Cortex of kidney (tissue), 1 donor: ENCODE measurements at places on chromosomes 2 and 18.

DNA sequence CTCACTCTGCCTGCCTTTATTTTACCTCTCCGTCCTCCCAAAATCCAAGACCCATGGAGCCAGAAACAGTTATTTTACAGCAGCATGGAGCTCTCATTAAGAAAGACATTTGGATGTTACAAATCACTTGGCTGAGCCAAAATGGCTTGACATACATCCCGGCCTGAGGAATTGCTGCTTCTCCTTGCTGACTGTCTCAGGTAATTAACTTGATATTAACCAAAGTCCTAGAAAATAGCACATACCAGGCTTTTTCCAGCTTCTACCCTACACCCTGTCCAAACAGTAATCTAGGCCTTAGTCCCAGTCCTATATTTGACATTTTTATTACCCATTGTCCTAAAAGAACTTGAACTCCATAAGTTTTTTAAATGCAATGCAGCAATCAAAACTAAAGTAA is 205.0 kb downstream of the TMX3 start:
- DNase-seq: no peak

DNA sequence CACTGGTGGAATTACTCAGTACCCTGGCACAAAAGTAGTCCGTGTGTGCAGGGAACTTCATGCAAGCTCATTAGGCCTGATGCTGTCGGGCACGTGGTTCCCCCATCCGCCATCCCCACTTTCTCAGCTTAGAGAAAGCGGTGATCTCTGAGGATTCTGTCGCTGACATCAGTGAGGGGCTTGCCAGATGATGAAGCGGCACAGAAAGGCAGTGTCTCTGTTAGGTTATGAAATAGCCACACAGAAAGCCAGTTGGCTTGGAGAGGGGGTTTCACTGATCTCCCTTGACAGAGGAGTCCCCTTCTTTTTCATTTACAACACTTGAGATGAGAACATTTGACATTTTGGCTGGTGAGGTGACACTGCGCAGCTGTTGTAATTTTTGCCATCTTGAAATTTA is 179.7 kb downstream of the FAM210A start:
- no peak for DNase-seq

DNA sequence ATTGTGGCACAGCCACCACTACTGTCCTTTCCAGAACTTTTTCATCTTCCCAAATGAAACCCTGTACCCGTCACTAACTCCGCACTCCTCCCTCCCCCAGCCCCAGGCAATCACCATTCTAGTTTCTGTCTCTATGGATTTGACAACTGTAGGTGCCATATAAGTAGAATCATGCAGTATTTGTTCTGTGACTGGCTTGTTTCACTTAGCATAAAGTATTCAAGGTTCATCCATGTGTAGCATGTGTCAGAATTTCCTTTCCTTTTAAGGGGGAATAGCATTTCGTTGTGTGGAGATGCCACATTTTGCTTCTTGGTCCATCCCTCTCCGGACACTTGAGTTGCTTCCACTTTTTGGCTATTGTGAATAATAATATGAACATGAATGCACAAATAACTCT is 842 bp upstream of the CKAP2L start:
- no peak for DNase-seq

DNA sequence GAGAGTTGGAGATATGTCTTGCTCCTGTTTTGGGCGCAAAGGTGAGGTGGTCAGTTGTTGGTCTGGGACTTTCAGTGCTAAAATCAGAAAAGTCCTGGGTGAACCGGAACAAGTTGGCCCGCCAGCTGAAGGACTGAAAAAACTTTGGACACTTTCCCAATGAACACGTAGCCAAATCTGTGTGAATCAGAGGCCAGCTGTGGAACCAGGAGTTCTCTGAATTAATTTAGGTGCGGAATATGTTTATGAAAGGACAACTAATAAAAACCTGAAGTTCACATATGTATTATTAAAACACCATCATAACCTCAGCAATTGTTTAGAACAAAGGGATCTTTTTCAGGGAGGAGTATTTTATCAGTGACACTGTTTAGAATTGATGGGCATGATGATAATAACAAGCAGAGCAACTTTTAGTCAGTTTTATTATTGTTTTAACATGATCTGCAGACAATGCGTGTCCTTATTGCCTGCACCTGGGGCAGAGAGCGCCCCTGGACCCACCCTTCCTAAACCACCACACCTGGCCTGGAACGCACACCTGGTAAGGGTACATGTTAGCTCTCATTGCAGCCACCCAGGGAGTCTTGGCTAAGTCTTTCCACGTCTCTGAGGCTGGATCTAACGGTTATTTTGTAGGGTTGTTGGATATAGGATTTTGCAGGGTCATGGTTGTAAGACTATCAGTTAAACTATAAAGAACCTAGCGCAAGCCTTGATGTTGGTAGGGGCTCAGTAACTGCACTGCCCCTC is 9.9 kb upstream of the ODC1 start:
- DNase-seq: no peak

- DNase-seq: no peak
Measured at GRCh38 chr2:172447811-172448493, 20.6 kb downstream of the ITGA6 start.

DNA sequence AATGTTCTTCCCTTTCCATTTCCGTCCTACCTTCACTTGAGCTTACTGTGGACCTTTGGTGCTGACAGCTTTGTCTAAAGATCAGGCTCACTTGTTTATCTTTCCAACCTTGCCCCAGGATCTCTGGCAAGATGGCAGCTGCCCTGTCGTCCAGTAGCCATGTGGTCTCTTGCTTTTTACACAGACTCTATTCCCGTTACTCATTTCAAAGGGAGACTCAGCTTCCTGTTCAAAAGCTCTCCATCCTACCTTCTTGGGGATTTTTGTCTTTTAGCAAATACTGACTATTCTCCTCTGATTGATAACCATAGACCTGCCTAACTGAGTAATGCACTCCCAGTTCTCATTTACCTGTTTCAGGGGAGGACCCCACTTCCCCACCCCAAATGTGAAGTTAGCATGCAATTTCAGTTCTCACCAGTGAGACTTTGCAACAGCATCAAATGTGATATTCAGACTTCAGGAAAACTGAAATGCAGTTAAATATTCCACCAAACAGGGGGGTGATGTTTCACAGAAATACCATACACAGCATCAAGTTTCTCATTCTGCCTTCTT is 184.4 kb downstream of the MYO3B start:
- no peak for DNase-seq

DNA sequence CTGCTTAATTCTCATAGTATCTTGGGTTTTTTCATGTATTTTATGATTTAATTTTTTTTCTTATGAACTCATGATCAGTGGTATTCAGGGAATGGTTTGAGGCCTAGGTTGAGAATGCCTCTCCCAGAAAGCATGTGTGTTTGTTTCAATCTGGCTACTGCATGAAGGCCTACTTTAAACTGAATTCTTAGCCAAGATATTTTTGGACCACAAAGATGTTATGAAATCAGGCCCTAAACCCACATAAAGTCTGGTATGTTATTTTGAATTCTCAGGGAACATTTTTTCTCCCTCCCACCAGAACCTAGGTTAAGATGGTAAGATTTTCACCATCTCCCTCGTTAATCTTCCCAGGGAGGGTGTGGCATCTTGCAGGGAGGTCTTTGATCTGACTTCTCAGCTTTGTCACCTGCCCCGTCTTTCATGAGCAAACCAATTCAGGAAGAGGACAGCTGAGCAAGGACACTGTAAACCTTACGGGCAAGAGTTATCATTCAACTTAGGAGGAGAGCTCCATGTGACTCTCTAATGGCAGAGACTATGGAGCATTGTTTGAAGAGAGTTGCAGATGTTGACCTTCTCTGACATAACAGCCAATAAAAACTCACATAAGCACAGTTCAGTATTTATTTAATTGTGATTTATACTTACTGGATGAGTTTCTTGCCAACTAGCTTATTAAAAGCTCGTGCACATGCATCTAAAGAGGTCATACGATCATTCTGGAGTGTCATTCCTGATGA is 21.3 kb upstream of the ACKR3 start:
- no peak for DNase-seq

GRCh38 chr2:100965596-100965995 is 36.5 kb upstream of the RPL31 start:
- no peak for DNase-seq

- DNase-seq: no peak
Measured at GRCh38 chr2:43031471-43032212, 194.8 kb downstream of the ZFP36L2 start.

GRCh38 chr18:3652380-3653262 is 202.6 kb downstream of the TGIF1 start:
- DNase-seq: no peak

GRCh38 chr2:190812506-190813294 is 67.9 kb upstream of the GLS start:
- DNase-seq: no peak

DNA sequence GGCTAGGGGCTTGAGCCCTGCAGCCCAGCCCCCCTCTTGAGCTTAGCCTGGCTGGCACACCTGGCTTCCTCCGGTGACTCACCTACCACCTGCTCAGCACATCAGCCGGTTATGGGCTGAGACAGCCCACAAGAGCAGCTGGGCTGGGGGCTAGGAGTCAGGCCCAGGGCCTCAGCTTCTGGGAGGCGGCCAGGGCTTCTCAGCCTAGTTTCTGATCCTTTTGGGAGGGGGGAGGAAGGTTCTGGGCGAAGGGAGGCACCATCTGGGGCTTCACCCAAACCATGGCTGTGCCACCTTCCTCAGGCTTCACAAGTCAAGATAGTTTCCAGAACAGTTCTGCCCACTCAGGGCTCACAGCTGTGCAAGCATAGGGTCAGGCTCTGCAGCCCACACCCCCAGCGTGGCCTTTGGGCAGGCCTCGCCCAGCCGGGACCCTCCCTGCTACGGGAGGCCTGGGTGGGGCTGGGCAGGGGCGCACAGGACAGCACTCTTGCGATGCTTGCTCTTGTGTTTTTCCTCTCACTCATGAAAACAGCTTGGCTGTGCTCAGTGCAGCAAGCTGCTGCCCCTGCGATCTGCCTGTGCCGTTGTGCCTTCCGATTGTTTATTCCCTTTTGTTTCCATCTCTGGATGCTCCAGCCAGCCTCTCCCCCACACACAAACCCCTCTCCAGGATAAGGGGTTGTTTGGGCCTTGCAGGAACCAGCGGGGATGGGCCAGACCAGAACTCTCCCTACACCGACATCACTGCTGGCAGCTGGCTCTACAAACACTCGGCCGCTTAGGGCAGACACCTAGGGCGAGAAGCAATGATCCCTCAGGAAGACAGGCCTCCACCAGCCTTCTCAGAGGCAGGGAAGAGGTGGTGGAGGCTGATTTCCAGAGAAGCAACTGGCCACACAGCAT is 26.1 kb upstream of the SEMA4C start:
- DNase-seq: no peak

DNA sequence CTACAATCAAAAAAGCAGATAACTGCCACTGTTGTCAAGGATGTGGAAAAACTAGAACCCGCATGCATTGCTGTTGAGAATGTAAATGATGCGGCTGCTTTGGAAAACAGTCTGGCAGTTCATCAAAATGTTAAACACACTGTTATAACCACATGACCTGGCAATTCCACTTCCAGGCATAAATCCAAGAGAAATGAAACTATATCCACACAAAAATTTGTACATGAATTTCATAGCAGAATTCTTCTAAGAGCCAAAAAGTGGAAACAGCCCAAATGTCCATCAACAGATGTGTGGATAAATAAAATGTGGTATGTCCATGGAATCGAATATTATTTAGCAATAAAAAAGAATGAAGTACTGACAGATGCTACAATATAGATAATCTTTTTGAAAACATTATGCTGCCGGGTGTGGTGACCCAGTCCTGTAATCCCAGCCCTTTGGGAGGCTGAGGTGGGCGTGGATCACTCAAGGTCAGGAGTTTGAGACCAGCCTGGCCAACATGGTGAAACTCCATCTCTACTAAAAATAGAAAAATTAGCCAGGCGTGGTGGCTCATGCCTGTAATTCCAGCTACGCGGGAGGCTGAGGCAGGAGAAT is 32.0 kb downstream of the ERCC3 start:
- no peak for DNase-seq

GRCh38 chr18:8807488-8807805 is 102.1 kb downstream of the MTCL1 start:
- DNase-seq: no peak

DNA sequence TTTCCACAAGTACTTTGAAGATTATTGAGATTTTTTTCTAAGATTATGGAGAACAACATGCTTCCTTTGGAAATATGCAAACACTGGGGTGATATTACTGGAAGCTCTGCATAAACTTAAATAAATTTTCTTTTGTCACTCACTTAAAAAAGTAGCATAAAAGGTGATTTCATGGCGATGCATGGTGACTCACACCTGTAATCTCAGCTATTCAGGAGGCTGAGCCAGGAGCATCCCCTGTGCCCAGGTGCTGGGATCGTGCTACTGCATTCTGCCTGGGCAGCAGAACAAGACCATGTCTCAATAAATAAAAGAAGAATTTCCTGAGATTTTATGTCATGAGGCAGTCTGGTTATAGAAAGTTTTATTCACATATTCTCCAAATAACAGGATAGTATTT is 679.1 kb upstream of the CDH2 start:
- no peak for DNase-seq

GRCh38 chr2:217045700-217046475 is 186.0 kb upstream of the TNP1 start:
- no peak for DNase-seq

GRCh38 chr18:30676053-30676480 is 366.5 kb downstream of the DSC3 start:
- no peak for DNase-seq

DNA sequence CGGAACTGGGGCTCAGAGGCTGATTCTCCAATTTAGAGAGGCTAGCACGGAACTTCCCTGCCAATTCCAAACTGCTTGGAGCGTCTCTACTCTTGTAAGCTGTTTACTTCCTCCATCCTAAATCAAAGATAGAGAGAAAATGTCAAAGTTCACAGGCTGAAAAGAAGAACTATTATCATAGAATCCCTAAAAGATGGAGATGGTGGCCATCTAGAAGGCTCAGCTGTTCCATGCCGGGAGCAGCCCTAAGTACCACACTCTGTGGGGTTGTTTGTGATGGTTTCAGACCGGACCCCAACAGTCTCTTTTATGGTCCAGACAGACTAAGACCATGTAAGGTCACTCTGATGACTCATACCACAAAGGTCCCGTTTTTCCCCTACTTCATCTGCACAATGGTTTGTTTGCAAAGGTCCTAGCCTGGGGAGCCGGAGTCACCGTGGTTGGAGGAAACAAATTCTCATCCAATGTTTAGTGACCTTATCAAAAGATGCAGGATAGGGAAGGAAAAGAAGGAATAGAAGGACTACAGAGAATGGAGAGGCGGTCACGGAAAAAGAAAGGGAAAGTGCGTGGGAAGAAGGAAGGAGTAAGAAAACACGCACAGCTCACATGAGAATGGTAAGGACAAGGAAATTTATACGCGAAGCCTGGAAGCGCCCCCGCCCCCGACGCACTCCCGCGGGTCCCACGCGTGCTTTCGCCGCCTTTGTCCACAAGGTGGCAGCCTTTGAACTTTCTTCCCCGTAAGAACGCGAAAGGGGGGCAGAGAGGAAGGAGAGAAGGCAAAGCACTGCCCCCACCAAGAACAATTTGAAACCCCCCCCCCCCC is 453 bp upstream of the ANTXR1 start:
- DNase-seq: no peak

DNA sequence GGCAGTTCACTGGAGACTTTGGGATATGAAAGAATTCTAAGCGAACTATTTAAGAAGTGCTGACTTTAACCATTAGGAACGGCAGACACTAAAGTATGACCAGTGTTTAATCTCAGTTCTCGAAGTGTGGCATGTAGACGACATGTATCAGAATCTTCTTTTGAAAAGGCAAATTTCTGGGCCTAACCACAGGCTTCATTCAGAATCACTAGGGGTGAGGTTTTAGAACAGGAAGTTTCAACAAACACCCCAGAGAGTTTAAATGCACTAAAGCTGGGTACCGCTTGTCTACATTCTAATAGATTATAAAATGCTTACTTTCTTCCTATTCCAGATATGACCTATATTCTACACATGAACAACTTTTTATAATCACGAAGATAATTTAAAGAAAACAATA is 180.3 kb downstream of the ANKRD44 start:
- no peak for DNase-seq
